ENCODE measurements at places on chromosomes 16 and 17.
A peak's percentile ranks its signal among the peaks of the same experiment; 100 is the strongest.

GRCh38 chr17:31002047-31002446, 31.2 kb downstream of the RNF135 start:
- DNase-seq = no peak

GRCh38 chr17:27982688-27983087, 59.8 kb upstream of the NLK start:
- no peak for DNase-seq

- no peak for DNase-seq
Observed at GRCh38 chr17:2057760-2058585, 3.1 kb downstream of the HIC1 start.

DNA sequence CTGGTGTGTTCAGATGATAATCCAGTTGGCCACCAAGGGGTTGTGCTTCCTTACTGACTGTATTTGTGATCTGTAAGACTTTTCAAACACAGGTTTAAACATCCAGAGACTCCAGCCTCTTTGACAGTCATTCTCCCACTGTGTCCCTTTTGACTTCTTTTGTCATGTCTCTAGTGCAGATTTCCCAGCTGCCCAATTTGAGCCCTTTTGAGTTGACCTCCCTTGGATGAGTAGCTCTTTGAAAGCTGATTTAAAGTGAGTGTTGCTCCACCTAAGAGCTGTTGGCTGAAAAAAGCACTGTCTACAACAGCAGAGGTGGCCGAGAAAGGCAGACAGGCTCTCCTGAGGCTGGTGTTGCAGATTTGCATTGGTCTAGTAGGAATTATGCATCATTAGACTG, 188.4 kb upstream of the TBX2 start:
- DNase-seq = no peak

DNA sequence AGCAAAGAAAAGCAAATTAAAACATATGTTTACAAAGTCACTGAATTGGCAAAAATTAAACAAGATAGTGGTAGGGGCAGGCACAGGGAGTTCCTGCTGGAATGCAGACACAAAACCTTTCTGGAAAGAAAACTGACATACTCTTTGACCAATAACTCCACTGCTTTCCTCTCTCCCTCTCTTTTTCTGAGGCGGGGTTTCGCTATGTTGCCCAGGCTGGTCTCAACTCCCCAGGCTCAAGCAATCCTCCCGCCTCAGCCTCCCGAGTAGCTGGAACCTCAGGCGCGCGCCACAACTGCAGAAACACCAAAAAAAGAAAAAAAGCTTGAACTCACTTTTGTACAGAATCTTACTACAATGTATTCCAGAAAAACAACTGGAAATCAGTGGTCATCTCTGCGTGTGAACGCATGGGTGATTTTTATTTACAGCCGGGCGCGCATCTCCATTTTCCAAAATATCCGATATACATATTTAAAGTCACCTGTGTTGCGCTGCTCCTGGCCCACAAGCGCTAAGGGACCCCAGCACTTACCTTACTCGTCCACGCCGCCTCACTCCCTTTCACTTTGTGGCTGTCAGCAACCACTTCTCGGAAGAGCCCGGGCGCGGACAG, 480 bp downstream of the TXNL4B start:
- DNase-seq = peak; percentile 40

GRCh38 chr17:71668807-71669206, 452.0 kb upstream of the SOX9 start:
- no peak for DNase-seq

DNA sequence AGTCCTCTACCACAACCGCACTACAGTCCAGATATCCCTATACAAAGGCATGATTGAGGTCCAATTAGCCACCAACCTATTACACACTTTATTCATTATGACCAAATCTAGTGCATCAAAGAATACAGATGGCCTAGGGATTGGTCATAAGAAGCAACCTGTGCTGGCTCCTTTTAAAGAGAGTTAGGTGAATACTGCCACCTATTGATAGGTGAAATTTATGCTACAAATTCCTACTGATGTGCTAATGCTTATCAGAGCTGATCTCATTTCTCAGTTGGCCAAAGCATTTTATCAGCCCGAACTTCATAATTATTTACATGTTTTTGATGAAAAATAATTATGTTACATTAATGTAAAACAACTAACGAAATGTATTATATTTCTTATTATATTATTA, 166.3 kb downstream of the ANKFN1 start:
- no peak for DNase-seq

GRCh38 chr16:64641343-64641742, 480.5 kb downstream of the CDH11 start:
- no peak for DNase-seq

All from Calu3 (cell line).